Kidney tubule cell (primary cell): ENCODE measurements at places on chromosomes 1 and 21.

DNA sequence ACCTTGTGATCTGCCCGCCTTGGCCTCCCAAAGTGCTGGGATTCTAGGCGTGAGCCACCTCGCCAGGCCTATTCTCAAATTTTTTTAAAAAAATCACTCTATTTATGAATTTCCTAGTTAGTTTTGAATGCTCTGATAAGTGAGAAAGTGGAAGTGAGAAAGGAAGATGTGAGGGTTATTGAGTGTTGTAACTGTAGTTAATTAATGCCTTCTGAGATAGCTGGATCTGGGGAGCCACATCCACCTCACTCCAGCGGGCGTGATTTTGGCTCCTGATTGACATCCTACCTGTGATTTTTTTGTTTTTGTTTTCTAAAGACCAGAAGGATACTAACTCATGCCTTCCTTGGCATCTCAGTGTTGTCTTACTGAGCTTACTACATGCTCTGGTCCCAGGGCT lies 65.6 kb downstream of the ST3GAL3 start:
- no peak for DNase-seq

- DNase-seq = no peak
Observed at GRCh38 chr1:21326861-21327344, 36.6 kb upstream of the ECE1 start.

DNA sequence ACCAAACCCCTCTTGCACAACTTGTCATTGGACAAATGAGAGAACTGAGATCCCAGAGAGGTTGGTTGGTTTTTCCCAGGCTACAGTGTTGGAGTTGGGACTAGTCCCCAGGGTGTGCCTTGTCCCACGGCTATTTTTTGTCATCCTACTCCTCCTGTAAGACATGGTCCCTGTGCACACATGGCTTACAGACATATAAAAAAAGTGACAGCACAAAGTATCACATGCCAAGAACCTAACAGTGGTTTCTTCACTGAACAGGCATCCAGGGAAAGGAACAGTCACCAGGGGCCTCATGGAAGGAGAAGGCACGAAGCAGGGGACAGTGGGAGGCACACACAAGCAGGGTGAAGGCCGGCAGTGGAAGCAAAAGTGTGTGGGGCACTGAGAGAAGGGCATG lies 36.5 kb downstream of the SERBP1 start:
- DNase-seq = no peak

- no peak for DNase-seq
Observed at GRCh38 chr1:221715321-221716169, 26.3 kb downstream of the DUSP10 start.

GRCh38 chr21:41348434-41348833 lies 13.4 kb upstream of the MX2 start:
- no peak for DNase-seq

- no peak for DNase-seq
Observed at GRCh38 chr1:210254298-210254697, 21.7 kb downstream of the SERTAD4 start.

DNA sequence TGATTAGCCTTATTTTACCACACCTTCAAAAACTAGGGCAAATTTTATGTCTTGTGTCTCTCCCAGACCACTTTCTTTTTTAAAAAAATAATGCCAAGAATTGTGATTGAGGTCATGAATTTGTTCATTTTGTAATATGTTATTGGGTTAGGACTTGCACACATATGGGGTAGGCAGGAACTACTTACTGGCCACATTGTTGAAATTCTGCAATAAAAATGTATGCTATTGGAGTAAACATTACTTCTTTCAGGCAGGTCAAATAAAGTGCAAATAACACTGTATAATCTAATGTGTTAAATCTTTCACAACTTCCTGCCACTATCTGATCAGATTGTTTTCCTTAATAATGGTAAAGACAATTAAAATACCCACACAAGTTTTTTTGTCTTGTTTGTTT lies 166.6 kb upstream of the COL11A1 start:
- no peak for DNase-seq

DNA sequence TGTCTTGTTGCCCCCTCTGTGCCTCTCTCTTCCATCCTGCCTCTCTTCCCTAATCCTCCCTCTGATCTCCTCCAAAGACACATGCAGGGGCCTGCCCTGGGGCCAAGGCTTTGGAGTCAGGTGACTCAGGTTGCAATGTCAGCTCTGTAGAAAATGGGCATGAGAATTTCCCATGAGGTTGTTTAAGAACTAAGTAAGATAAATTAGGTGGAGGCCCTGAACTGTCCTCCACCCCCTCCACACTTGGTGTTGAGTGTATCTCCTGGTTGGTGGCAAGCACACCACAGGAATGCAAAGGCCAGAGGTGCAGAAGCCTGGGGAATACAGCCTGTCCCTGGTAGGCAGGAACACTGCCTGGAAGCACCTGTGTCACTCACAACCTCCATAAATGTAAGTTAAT lies 63.9 kb upstream of the GRIK3 start:
- peak; percentile 1 for DNase-seq

GRCh38 chr1:71618766-71619530 lies 538.1 kb upstream of the ZRANB2 start:
- no peak for DNase-seq

DNA sequence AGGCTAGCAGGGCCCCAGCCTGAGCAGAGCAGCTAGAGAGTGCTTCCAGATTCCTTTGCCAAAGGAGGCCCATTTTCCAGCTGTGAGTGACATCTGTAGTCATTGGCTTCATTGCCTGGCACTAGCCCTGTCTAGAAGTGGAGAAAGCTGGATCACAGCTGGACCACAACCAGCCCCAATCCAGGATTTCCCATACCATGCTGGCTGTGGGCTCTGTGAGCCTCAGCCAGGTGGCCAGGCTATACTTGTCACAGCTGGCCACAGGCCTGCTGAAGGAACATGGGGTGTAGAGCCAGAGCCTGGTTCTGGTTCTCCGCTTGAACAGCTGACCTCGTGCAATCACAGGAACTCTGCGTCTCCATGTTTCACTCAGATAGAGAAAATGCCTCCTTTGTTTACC lies 36.6 kb downstream of the RIMKLA start:
- DNase-seq = no peak

DNA sequence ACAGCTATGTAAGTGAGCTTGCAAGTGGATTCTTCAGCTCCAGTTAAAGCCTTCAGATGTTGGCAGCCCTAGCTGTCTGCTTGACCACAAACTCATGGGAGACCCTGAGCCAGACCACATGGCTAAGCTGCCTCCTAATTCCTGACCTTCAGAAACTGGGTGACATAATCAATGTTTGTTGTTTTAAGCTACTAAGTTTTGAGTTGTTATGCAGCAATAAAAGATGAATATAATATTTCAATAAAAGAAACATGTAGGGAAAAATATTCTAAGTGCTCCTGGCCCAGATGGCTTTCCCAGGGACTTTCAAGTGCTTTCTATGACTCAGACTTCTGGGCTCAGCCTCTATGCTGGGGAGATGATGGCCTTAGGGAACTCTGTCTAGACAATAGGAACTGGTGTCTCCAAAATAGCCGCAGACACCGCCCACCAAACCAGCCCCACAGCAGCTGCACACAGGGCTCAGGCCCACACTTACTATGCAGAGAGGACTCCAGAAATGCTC lies 20.3 kb upstream of the AZIN2 start:
- no peak for DNase-seq

GRCh38 chr1:3261969-3262579 lies 192.4 kb upstream of the ARHGEF16 start:
- peak; percentile 5 for DNase-seq

GRCh38 chr1:92791487-92792066 lies 6.7 kb upstream of the EVI5 start:
- no peak for DNase-seq
